ENCODE measurements at places on chromosomes 1 and 21.

DNA sequence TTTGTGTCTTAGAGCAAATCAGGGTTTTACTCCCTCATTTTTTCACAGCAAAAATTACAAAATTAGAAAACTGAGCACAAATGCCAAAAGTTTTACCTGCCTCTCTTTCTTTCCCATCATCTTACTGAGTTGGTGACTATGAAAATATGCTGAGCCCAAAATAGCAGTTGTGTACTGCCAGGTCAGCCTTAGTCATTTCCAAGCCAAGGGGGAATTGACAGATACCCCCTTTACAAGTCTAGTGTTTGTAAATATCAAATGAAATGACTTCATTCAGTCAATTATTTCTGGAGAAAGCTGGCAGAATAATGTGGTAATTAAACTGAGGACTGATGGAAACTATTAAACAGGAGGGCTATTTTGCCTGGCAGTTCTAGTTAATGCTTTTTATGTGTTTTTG, 11.4 kb upstream of the GORAB start:
- DNase-seq = peak; percentile 57

- DNase-seq = no peak
These were observed 656.9 kb downstream of the PTPRU start for GRCh38 chr1:29893046-29893723.

DNA sequence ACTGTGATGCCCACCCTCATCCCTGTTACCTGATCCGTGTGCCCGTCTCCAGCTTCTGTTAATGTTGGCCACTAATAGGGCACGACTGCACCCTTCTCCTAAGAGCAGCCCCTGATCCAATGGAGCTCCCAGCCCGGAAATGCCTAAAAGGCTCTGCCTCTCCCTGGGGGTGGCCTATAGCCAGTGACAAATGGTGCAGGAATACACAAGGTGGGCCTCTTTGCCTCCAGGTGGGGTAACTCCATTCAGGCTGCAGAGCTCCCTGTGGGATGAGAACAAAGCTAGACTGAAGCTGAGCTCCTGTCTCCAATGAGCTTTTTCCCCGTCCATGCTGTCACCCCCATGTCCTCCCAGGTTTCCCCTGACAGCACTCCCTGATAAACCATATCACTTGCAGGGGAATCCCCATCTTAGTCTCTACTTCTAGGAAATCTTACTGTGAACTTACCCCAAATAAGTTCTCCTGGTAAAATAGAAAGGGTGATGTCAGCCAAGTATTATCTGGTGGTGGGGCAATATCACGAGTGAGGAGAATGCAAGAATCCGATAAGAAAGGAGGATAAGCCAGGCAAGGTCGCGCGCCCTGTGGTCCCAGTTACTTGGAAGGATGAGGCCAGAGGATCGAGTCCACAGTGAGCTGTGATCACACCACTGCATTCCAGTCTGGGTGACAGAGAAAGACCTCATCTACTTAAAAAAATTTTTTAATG, 18.6 kb downstream of the S100A7A start:
- no peak for DNase-seq

DNA sequence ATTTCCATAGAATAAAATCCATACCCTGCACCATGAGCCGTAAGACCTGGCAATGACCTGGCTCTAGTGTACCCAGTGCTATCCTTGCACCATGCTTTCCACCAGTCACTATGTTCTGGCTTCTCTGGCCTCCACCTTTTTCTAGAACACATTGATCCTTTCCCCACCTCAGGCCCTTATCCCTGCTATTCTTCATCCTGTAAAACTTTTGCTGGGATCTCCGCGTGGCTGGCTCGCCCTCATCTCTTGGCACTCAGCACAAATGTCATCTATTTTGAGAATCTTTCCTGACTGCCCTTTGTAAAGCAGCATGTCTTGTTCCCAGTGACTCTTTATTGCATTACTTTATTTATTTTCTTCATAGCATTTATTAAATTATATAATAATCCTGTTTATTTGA, 169.8 kb upstream of the B3GALT2 start:
- no peak for DNase-seq

DNA sequence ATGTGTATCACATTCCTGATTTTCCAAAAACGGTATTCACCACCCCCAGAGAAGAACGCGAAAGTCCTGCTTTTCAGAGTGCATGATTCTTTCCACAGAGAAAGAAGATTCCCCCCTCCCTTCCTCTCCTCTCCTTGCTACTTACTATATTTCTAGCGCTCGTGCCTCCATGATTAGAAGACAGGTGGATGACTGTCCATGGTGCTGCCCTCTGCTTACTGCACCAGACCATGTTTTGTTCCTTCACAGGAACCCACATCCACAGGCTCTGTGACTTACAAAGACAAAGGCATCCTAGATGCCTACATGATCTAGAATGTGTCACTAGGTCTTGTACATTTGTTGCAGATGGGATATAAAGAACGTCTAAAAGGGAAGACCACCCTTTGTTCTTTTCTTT, 49.1 kb upstream of the ZNF648 start:
- no peak for DNase-seq

GRCh38 chr1:219265026-219265515, 91.4 kb downstream of the LYPLAL1 start:
- no peak for DNase-seq

- peak; percentile 95 for DNase-seq
These were observed 2.3 kb upstream of the MXRA8 start for GRCh38 chr1:1360506-1361169.

- no peak for DNase-seq
These were observed 13.1 kb downstream of the FGGY start for GRCh38 chr1:59309795-59310548.

- no peak for DNase-seq
These were observed 277.3 kb downstream of the KAZN start for GRCh38 chr1:14875524-14876509.

GRCh38 chr1:1259951-1260600, 13.6 kb upstream of the C1QTNF12 start:
- DNase-seq = no peak

DNA sequence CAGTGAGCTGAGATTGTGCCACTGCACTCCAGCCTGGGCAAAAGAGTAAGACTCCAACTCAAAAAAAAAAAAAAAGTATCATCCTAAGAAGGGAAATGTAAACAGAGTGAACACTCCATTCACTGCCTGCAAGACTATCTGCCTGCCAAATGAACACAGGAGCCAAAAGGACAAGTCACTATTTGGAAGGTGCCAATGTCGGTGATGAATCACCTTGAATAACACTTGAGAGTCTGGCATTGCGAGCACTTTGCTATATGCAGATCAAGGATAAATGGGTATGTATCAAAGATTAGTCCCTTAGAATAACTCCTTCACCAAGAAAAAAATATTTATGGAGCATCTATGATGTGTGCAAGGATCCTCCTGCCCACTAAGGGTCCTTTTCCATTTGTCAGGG, 6.6 kb downstream of the UBR4 start:
- DNase-seq = peak; percentile 95

GRCh38 chr1:192959657-192960186, 99.4 kb downstream of the UCHL5 start:
- DNase-seq = no peak

DNA sequence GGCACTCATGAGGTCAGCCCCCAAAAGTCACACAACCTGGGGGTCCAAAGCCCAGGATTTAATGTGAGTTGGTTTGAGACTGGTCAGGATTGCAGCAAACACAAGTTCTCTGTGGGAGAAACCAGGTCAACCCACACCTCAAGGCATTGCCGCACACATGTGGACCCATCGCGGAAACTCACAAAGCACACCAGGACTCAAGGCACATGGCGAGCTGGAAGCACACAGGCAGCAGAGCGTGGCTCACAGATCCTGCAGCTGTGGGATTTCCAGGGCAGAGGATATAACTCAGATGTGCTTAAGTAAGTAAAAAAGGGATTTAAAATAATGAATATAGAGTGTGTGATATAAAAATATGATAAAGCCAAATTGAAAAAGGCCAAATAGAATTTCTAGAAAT, 51.6 kb upstream of the ADARB1 start:
- DNase-seq = no peak

GRCh38 chr1:51237351-51238033, 1.4 kb downstream of the RNF11 start:
- DNase-seq = peak; percentile 48

All from M059J (cell line).